ENCODE measurements at places on chromosomes 2 and 18.

DNA sequence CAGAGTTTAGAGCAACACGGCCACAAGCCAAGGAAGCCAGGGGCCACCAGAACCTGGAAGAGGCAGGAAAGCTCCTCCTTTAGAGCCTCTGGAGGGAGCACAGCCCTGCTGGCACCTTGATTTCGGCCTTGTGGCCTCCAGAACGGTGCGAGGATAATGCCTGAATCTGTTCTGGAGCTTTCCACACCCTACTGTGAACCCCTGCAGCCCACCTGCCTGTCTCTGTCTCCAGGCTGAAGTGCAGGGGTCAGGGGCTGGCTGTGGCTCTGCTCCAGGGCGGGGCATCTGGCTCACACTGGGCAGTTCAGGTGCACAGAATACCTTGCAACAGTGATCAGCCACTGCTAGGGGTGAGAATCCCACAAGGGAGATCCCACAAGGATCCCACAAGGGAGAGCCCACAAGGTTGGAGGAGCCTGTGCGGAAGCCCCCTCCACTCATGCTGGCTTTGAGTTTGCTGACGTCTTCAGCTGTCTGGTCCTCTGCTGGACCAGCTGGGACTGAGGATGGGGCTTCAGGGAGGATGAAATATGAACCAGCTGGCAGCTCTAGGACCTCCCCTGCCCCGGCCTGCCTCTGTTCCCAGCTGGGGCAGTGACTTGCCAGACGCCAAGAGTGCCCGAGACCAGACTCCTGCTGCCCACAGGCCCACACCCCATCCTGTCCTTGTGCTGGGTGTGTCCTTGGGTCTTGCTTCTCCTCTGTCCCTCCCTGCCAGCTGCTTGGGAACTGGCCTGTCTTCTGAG, 56.4 kb upstream of the OTOS start:
- no peak for DNase-seq

DNA sequence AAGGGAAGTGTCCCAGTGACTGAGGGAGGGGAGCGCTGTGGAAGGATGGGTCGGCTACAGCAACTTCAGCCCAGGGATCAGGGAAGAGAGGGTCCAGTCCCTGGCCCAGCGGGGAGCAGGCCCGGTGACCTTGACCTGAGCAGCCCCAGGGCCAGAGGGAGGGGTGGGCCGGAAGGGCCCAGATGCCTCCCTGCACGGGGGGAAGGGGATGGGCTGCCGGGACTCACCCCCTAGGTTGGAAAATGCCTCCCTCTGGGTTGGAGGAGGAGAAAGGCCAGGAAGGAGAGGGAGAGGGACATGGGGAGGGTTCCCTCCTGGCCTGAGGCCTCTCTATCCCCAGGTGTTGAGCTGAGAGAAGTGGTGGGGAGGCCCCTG, 19.8 kb downstream of the GPC1 start:
- DNase-seq = no peak

DNA sequence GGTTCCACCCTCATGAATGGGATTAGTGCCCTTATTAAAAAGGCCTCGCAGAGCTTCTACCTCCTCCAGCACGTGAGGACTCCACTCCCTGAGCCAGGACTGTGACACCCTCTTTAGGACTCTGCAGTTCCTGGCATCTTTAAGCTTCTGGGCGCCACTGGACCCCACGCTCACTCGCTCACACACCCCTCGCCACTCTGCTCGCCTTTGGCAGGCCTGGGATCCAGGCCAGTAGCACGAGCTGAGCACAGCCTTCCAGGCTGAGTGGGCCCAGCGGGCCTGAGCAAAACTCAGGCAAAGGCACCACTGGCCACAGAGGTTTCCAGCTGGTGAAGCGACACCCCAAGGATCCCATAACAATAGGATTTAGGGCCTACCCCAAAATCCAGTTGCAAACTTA, 107.9 kb upstream of the GPC1 start:
- DNase-seq = no peak

- no peak for DNase-seq
Measured at GRCh38 chr2:5720426-5720825, 28.2 kb downstream of the SOX11 start.

DNA sequence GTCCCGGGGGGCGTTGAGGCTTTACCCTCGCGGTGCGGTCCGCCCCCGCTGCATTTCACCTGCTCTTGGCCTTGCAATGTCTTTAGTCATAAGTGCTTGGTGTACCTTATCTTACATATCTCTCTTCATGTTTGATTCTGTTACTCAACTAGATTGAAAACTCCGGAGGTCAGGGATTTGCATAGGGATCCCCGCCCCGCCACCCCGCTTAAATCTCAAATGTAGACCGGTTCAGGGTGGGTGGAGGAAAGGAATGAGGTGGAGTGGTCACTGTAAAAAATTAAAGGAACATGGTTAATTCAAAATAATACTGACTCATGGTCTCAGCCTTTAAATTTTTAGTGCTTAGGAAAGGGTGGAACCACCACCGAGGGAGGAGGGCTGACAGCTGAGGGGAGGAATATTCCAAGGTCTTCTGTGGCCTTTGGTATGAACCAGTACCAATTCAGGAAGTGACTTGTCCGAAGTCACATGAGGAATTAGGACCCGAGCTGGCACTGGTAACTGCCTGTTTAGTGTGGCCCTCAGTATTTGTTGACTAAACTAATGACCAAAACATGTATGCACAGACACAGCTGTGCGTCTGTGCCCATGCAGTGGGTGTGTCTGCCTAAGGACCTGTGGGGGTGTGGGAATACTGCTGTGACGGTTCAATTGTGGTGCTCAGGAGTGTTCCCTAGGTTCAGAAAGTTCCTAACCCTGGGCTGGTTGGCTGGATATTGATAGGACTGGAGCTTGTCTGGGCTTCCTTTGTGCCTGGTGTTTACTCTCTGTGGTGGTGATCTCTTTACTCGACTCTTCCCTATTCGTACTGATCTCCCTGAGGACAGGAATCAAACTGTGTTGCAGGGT, 1.0 kb downstream of the PLEKHB2 start:
- peak; percentile 45 for DNase-seq

DNA sequence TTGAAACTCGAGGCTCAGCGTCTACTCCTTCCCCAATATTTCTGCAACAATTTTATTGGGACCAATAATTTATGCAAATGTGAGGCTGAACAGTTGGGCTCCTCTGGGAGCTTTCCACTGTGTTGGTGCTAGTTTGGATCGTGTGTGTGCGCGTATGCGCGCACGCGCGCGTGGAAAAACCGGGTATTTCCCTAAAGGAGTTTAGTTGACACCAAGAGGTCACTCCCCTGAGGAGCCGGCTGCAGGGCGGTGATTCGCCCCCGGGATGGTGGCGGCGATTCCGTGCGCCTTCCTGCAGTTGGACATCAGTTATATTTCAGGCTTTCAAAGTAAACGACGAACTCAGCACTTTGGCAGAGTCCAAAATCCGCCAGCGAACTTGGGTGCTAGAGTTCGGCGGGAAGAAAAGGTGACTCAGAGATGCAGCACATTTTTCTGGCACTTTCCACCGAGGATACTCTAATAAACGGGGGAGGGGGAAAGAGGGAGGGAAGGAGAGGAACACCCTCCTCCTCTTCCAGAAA, 186.5 kb upstream of the FANCL start:
- peak; percentile 18 for DNase-seq

DNA sequence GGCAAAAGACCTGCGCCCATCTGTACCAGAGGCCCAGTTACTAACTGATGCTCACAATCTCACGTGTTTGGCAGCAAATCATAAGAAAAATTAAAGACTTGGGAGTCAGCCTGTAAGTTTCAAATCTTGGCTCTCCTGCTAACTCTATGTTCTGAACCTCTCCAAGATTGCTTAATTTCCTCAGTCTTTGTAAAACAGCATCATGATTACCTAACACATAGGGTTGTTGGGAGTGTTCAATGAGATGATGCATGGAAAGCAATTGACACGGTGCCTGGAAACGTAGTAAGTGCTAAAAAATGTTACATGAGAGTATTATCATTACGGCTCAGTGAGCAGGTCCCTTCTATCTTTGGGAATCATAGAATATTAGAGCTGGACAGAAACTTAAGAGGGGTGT, 497.6 kb upstream of the TCF4 start:
- no peak for DNase-seq

DNA sequence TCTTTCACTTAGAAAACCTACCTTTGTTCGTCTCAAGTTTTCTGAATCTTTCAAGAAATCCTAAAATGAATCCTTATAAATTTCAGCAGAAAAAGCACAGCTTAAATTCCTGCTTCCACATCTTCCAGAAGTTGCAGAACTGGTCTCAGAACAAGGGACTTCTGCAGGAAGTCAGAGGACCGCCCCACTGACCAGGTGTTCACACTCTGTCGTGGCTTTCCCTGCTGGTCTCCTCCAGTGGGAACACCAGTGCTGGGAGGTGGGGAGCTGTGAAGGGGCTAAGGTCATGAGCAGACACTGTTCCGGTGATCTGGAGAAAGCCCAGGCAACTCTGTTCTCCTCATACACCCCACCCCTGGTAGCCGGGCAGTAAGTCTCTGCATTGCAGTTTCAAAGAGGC, 3.5 kb downstream of the FAM110C start:
- DNase-seq = no peak

DNA sequence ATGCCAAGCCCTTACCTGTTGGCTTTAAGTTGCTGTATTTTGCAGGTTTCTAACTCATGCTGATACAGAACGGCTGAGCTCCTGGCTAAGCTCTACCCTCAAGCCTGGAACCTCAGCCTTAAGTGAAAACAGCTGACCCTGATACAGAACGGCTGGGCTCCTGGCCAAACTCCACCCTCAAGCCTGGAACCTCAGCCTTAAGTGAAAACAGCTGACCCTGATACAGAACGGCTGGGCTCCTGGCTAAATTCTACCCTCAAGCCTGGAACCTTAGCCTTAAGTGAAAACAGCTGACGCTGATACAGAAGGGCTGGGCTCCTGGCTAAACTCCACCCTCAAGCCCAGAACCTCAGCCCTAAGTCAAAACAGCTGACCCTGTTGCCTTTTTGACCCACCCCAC, 17.6 kb upstream of the DNER start:
- DNase-seq = no peak

DNA sequence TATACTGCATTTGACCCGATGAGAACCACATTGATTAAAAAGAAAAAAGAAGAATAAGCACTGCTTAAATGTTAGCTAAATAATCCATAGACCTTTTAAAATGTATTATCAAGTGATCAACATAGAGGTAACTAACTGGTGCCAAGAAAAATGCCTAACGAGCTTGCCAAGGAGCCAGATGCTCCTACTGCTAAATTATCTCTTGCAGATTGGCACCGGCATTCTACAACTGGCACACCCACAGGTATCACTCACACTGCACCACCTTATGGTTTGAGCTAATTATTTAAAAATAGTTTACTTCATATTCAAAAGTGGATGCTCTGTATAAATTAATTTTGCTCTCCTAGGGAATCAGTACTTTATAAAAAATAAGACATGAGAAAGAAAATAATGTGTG, 341.6 kb upstream of the CDH7 start:
- no peak for DNase-seq

DNA sequence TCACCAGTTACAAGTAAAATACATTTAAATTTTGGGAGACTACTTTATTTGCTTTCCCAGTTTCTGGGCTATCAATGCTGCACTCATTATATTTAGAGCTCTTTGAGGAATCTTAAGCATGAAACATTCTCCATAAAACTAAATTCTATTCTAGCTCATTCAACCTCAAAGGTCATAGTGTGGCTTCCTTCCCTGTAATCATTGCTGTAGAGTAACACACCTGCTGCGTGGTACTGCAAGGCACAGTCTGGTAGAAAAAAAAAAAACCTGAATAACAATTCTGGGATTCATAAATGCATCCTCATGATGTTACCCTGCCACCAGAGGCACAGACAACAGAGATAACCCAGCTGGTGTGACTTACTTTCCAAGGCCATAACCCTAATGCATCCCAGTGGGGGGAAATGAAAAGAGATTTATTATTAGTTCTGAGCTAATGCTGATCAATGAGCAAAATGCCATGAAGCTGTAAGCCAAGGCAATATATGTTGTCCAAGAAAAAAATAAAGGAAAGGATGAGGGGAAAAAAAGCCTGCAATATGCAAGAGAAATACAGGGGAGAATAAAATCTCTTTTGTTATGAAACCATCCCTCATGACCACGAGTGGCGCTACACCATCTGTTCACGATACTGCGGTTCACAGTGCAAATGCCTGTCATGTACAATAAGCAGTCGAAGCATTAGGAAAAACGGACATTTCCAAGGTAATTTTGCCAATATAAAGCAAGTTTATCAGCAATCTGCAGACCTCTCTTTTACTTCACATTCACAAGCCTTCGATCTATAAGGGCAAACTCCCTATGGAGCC, 1481.6 kb upstream of the PIK3C3 start:
- DNase-seq = no peak

DNA sequence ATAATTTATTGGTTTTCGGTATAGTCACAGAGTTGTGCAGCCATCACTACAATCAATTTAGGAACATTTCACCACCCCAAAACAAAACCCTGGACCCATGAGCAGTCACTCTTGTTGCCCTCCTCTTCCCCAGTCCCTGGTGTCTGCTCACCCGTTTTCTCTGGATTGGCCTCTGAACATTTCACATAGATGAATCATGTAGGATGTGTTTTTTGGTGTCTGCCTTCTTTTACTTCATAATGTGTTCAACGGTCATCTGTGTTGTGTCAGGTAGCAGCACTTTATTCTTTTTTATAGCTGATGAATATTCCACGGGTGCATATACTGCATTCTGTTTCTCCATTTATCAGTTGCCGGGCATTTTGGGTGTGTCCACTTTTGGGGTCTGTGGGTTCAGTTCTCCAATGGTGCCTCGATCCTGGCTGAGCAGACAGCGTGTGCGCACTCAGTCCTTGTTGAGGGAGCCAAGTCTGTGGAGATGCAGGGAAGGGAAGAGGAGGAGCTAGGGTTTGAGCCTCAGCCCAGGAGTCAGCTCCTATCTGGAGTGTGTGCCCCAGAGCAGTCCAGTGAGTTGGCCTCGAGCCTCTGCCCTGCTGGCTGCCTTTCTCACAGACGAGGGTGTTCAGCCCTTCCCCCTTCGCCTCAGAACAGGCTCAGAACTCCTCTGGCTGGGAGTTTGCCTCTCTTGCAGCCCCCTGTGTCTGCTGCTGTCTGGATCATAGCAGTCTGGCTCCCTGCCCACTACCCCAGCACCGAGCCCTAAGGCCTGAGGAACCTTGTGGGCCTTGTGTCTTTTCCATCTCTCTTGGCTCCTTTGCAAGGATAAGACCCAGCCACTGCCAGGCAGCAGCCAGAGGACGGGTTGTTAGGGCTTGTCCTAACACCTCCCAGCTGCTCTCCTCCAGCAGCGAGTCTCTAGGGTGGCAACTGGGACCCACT, 18.0 kb downstream of the C2orf74 start:
- DNase-seq = no peak

Data from Caco-2 (cell line).